GM13977 (cell line): ENCODE measurements at places on chromosomes 2 and 18.

GRCh38 chr18:66582211-66582610, 21.7 kb downstream of the CDH19 start:
- no peak for DNase-seq

GRCh38 chr18:32618546-32618945, 147.9 kb upstream of the GAREM1 start:
- DNase-seq, result no peak

- DNase-seq, result no peak
Observed at GRCh38 chr2:71948781-71949536, 198.7 kb downstream of the CYP26B1 start.

DNA sequence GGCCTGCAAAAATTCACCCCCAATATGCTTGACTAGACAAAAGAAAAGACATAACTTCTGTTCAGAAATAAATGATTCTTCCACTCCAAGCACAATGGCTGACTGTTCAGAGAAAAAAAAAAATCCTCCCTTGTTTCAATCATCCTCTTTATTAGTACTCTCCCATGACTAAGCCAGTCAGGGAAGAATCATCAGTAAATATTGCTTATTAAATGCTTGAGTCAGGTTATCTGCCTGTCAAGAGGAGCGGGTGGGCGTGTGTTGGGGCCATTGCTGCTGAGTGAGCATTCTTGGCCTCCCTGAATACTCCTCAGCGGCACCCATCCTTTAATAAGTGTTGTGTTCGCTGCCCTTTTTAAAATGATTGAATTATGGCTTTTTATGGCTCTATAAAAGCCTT, 1334.8 kb upstream of the CELF4 start:
- DNase-seq, result no peak

- peak; percentile 35 for DNase-seq
Observed at GRCh38 chr2:208407667-208408066, 1.1 kb downstream of the PTH2R start.

GRCh38 chr2:220966636-220967035, 605.5 kb downstream of the EPHA4 start:
- DNase-seq, result no peak

GRCh38 chr2:98387478-98387877, 41.2 kb downstream of the CNGA3 start:
- no peak for DNase-seq

DNA sequence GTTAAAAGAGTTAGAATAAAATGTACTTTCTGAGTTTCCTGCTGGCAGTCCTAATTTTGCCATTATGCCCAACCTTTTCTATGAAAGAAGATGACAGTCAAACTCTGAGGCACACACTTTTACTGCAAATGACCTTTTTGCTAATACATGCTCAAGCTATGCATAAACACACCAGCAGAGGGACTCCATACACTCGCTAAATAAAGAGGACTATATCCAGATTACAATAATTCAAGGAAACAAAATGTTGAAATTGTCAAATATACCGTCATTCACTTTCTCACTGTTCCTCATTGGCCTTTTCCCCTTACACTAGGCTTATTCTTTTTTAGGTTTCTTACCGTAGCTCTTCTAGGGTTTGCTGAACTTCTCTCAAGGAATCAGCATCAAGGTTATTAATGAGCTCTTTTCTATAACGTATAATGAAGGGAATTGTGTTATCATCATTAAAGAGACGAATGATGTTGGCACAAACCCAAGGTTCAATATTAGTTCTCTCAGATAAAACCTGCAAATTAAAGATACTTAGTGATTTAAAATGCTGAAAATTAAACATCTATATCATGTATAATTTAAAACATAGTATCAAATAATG, 25.7 kb downstream of the SRBD1 start:
- DNase-seq, result peak; percentile 26

GRCh38 chr2:19796035-19796695, 105.6 kb downstream of the TTC32 start:
- no peak for DNase-seq

DNA sequence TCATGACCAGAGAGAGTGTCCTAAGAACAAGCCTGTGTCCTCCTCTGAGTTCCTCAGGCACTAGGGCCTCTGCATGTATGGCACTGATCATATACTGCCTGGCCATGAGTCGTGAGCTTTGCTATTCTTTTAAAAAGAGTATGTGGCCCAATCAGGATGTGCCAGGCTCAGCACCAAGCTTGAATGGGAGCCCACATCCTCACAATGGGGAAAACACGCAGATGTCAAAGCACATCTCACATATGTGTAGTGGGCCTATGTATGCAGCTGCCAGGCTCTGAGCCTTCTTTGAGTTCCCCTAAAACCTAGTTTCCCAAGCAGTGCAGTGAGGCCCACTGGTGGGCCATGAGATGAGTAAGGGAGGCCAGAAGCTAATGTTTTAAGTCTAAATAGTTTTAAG, 69.9 kb upstream of the SLC1A4 start:
- no peak for DNase-seq

DNA sequence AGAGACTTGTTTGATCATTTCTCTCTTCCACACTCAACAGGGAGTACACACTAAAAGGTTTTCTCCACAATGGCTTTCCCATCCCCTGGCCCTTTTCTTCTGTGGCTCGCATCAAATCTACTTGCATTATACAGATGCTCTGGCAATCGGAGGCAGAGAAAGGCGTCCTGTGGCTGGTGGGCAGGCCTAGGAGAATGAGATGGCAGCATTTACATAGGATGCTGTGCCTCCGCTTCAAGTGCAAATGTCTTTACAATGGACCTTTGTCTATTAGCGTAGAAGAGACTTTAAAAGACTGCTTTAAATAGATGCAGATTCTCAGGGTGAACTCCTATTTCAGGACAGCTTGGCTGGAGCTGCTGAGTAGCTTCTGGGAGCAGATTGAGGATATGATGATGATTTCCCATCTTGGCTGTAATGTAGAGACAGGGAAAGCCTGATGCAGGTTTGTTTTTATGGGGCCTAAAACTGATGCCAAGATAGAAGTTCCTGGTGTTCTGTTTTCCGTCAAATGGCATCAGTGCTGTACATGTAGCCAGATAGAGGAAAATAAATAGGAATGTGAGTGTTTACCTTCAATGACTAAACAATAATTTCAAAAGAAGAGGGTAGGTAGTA, 423.4 kb downstream of the RND3 start:
- no peak for DNase-seq
